ENCODE measurements at places on chromosomes 2 and 18. TPM values are rescaled to one million over a fixed set of nuclear protein-coding genes. Genes with fewer than 3 reads are reported as not detected.
A peak's percentile ranks its signal among the peaks of the same experiment; 100 is the strongest.

DNA sequence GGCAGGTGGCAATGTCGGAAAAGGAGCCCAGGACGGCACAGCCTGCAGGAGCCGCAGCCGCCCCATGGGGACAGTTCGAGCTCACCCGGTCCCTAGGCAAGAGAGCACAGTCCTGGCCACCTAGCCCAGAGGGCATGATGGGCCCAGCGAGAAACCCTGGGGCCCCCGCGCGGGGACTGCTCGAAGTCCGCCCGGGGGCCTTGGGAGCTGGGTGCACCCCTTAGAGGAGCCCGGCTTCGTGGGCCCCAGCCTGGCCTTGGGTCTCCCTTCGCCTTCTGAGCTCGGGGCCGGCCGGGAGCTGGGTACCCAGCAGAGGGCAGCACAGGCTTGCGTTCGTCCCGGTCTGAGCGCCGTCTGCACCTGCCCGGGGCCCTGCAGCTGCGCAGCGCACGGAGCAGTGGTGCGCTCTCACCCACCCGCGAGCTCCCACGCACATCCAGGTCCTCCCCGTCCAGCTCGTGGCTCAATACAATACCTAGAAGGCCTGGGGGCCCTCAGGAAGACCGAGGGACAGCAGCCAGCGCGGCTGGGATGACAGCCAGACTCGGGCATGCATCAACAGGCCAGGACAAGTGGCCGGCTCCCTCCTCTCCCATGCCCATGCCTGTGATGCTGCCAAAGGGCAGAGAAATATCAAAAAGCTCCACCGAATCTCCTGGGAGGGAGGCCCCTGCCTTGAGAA lies 96.2 kb upstream of the ZNF532 start:
- DNase-seq: peak; percentile 77
- H3K27ac ChIP-seq: no peak overlapping the region
- no peaks in the 10 kb centered on the region for H3K27me3 ChIP-seq
- no peaks in the 10 kb centered on the region for H3K36me3 ChIP-seq

Gene ITGA6
- 39.6 TPM for total RNA-seq

GRCh38 chr2:235900631-235901030 lies 267.6 kb downstream of the GBX2 start:
- H3K4me1 ChIP-seq: peaks cover 4% of the 10 kb centered on the region
- H3K36me3 ChIP-seq: no peaks in the 10 kb centered on the region
- DNase-seq: no peak
- H3K4me3 ChIP-seq: no peak overlapping the region
- H3K27me3 ChIP-seq: no peaks in the 10 kb centered on the region
- no peak overlapping the region for H3K27ac ChIP-seq

Gene TACR1
- 1.6 TPM for total RNA-seq

DNA sequence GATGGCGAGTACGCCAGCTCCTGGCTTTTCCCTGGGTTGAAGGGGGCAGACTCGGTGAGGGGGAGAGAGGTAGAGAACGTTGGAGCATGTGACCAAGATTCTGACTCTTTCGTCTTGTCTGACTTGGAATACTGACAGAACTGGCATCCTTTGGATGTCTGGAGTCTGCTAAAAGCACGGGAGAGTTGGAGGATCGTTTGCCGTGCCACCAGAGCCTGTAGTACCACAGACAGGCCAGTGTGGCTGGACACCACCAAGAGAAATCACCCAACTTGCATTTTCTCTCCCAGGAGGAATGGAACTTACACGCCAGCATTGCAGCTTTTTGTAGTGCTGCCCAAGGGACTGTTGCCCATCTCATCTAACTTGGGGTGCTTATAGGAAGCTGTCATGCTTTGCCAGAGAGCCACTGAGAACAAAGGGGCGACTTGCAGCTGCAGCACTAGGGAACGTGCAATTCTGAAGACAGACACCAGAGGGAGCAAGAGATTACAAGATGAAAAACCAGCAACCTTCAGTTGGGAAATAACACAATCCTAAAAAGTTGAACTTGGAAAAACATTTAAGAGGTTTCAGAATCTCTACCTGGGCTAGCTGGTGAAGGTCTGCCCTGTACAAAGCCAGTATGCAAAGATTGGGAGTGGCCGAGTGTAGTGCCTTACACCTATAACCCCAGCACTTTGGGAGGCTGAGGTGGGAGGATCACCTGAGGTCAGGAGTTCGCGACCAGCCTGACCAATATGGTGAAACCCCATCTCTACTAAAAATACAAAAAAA lies 24.1 kb downstream of the PSMG2 start:
- H3K4me3 ChIP-seq: no peak overlapping the region
- H3K27ac ChIP-seq: no peak overlapping the region
- H3K27me3 ChIP-seq: no peaks in the 10 kb centered on the region
- no peaks in the 10 kb centered on the region for H3K4me1 ChIP-seq
- DNase-seq: peak; percentile 37

DNA sequence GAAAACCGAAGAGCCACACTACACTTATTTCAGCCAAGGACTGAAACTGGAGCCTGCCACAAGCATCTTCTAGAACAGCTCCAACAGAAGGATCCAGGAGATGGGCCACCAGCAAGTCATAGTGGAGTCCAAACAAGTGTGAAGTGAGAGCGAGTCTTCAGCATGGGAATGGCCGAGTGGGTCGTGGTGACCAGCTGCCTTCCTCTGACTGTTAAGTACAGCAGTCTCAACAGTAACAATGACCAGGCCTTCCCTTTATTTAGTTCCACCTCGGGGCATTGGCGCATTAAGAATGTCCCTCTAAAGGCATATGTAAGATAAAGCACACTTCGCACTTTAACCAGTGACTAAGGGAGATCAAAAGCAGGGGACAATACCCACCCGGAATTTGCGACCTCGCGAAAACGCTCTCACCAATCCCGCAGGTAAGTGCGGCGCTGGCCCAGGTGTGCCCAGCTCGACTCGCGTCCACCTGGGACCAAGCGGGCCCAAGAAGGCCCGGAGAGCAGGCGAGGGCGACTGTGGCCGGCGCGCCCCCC lies 1.1 kb downstream of the L3MBTL4 start:
- peaks cover 2% of the 10 kb centered on the region for H3K4me1 ChIP-seq
- H3K27me3 ChIP-seq: no peaks in the 10 kb centered on the region
- H3K4me3 ChIP-seq: peak overlapping the region; percentile 81
- peak; percentile 36 for DNase-seq
- H3K27ac ChIP-seq: peak overlapping the region; percentile 98

- no peaks in the 10 kb centered on the region for H3K36me3 ChIP-seq
- no peak overlapping the region for H3K27ac ChIP-seq
- DNase-seq: no peak
- no peaks in the 10 kb centered on the region for H3K4me1 ChIP-seq
Measured at GRCh38 chr18:8771930-8772329, 66.6 kb downstream of the MTCL1 start.

All from ovary (tissue), 10 donors.